ENCODE measurements at places on chromosomes 5 and 9.

DNA sequence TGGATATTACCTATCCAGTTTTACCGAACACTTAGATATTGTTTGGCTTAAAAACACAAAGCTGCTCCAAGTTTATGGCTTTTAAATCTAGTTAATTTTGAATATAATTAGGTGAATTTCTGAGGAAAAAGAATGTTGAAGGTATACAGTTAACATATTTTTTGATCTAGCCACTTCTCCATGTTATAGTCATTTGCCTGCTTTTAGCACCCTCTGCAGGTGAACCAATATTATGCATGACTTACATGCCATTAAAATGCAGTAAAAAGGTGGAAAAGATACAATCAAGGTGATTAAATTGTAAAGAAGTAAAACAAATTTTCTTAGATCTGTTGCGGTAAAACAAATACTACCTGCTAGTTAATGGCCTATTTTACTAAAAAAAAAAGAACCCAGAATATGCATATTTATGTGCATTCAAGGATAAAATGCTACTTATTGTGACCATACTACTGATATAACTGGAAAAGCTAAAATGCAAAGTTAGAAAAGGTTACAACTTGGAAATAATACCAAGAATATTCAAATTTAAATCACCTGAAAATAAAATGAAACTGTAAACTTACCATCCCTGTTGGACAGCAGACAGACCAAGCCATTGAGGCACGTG lies 132.1 kb downstream of the AP3B1 start:
- DNase-seq: peak; percentile 12

DNA sequence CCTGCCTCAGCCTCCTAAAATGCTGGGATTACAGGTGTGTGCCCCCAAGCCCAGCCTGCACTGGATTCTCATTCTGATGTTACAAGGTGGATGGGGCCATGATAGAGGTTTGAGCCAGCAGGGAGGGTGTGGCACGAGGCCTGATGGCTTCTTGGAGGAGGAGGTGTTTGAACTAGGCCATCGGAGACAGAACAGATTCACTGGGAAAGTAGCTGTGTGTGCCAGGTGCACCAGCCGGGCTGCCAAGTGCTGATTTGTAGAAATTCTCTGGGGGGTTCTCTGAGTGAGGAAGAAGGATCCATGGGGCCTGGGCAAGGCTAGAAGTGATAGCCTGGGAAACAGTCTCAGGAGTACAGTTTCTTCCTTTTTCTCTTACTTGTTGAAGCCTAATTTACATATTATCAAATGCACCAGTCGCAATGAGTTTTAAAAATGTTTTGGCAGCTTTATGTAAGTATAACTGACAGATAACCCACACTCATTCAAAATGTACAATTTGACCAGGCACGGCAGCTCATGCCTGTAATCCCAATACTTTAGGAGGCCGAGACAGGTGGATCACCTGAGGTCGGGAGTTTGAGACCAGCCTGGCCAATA lies 31.1 kb upstream of the STXBP1 start:
- no peak for DNase-seq

DNA sequence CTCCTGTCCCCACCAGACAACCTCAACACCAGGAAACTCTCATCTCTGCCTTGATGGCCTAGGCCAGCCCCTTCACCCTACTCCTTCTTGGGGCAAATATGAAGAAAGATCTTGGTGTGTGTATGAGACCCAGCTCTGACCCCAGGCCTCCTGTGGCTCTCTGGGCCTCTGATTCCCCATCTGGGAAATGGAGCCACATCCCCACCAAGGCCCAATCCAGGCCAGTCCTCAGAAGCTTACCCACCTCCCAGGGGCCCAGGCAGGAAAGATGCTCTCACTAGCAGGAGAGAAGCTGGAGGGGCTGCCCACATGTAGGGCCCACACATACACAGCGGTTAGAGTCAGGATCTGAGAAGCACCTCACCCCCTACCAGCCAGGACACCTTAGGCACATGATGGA lies 38.9 kb downstream of the BICD2 start:
- DNase-seq: no peak

DNA sequence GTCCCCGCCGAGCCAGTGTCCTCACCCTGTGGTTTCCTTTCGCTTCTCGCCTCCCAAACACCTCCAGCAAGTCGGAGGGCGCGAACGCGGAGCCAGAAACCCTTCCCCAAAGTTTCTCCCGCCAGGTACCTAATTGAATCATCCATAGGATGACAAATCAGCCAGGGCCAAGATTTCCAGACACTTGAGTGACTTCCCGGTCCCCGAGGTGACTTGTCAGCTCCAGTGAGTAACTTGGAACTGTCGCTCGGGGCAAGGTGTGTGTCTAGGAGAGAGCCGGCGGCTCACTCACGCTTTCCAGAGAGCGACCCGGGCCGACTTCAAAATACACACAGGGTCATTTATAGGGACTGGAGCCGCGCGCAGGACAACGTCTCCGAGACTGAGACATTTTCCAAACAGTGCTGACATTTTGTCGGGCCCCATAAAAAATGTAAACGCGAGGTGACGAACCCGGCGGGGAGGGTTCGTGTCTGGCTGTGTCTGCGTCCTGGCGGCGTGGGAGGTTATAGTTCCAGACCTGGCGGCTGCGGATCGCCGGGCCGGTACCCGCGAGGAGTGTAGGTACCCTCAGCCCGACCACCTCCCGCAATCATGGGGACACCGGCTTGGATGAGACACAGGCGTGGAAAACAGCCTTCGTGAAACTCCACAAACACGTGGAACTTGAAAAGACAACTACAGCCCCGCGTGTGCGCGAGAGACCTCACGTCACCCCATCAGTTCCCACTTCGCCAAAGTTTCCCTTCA lies 1.4 kb downstream of the GLIS3 start:
- no peak for DNase-seq

DNA sequence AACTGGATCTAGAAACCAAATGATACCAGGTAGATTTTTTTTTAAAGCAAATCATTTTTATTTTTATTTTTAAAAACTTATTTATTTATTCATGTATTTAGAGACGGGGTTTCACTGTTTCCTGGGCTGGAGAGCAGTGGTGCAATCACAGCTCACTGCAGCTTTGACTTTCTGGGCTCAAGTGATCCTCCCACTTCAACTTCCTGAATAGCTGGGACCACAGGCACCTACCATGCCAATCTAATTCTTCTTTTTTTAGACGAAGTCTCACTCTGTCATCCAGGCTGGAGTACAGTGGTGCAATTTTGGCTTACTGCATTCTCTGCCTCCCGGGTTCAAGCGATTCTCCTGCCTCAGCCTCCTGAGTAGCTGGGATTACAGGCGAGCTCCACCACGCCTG lies 41.3 kb upstream of the CDK20 start:
- no peak for DNase-seq

GRCh38 chr5:3607541-3608181 lies 12.0 kb downstream of the IRX1 start:
- no peak for DNase-seq

DNA sequence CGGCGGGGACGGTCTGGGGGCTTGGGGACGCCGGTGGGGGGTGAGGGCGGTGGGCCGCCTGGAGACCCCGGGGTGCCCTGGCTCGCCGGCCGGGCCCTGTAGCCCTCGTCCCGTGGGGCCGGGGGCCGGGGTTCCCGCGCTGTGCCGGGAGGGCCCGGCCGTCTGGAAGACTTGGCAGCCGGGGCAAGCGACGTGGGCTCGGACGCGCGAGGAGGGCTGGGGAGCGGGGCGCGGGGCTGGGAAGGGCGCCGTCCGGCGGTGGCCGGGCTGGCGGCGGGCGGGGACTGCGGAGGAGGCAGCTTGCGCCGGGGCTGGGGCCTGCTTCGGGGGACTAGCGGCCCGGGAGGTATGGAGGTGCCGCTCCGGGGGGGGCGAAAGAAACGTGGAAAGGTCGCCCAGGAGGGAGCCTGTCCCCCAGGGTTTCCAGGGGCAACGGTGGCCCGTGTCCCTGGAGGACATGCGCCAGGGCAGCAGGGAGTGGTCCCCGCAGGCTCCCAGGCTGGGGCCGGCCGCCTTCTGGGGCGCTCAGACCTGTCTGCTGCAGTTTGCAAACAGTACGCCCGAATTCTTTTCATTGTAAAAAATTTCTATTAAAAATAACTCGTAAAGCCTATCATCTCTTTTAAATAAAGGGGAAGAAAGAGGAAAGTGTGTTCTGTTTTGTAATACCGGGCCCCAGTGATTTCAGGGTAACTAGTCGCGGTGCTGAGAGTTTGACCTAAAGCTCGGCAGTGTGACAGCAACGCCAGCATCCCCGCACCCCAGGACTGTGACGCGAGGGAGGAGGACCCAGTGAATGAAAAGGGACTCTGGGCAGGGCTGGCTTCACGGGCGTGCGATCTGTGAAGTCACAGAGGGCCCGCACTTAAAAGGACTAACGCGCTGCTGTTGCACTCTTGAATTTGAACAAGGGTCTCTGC lies 752 bp upstream of the ANKH start:
- no peak for DNase-seq

- no peak for DNase-seq
These were observed 212.5 kb downstream of the RAB3C start for GRCh38 chr5:58795327-58795726.

DNA sequence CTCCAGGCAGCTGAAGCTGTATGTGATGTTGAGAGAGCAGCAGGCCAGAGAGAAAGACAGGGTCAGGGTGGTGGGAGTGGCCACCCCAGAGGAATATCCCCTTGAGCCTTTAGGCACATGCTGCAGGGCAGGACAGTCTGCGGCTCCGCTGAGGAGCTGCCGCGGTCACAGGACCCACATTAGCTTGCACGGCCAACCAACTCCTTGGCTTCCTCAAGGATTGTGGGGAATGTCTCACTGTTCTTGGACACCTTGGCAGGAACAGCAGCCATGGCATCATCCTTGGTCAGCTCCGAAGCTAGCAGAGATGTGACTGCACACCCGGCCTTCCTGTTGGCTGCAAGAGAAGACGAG lies 27.8 kb downstream of the PCDHGC5 start:
- no peak for DNase-seq

DNA sequence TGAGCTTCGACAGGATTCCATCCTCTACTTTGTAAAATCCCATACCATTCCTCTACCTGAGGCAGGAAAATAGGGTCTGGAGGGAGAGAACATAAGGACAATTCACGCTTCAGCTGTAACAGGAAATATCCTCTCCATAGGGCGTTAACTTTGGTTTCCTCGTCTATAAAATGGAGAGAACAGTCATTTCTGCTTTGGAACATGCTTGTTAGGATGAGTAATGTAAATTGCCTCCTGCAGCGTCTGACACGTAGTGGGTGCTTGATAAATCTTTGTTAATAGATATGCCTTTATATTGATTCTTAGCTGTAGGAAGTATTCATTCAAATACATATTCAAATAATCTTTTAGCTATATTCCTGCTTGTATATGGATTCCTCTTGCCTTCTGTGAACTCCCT lies 711 bp upstream of the SUB1 start:
- no peak for DNase-seq

DNA sequence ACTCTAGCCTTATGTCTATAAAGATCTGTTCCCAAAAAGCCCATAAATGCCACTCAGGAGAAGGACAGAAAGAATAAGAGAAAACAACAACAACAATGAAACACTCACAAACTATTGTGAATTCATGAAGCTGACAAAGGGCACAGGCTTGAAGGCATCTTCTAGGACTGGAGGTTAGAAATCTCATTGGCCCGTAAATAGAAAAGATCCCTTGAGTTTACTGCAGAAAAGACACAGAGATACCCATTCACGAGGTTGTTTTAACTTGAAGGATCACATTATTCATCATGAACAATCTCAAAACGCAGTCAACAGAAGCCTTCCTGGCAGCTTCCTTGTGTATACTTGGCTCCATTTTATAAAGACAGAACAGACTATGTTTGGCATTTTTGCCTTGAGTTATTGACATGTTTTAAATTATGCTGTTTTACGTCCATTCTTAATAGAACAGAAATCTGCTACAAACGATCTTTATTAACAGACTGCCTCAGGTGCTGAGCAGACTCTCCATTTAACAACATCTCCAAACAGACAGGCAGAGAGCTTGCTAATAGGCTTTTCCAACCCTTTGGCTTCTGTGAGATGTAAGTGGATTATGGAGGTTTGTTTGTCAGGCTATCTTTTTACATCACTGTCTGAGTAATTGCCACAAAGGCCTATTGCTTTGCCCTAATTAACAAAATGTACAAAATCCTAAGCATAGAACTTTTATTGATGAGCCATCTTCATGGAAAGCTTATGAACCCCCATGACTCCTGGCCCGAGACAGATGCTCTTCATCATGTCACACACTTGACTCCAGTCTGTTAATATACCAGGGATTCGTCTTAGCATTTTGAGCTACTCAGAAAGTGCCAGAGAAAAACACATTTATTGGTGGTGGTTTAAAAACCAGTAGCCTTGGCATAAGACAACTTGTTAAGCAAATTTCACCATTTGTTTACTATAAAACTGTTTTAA lies 735.3 kb upstream of the ZNF608 start:
- DNase-seq: no peak
